ENCODE measurements at places on chromosomes 3 and 15. TPM values are rescaled to one million over a fixed set of nuclear protein-coding genes. Genes with fewer than 3 reads are reported as not detected.

ATP13A5 gene
- not detected for total RNA-seq

WDR53 gene
- total RNA-seq, result 10.0 TPM

C3orf18 gene
- 57.2 TPM for total RNA-seq

- no peak overlapping the region for H3K4me3 ChIP-seq
- H3K36me3 ChIP-seq, result peaks cover 6% of the 10 kb centered on the region
- no peaks in the 10 kb centered on the region for H3K27me3 ChIP-seq
- peaks cover 24% of the 10 kb centered on the region for H3K4me1 ChIP-seq
Observed at GRCh38 chr3:81624756-81625155, 136.7 kb downstream of the GBE1 start.

DNA sequence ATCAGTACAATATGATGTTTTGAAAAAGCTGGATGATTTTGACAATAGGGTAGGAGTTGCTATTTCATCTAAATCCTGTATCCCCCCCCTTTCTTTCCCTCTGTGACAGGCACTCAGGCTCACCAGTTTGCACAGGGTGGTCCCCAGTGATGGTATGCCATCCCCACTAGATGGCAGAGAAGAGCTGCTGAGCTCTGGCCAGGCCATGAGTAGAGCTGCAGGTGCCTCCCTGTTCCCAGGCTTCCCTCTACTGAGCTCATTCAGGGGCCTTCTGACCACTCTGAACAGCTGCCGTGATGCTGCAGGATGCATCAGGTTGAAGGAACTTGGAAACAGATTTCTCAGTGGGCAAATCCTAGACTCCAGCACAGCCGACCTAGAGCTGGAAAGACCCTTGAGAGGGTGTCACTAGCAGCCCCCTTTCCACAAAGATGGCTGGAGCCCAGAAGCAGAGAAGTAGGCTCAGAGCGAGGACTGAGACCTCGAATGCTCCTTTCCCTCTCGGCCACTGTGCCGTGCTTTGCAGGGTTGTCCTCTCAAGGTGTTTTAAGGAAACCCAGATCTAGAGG is 45.1 kb downstream of the EFCAB12 start:
- H3K4me3 ChIP-seq, result no peak overlapping the region
- no peaks in the 10 kb centered on the region for H3K27me3 ChIP-seq
- H3K27ac ChIP-seq, result no peak overlapping the region
- peaks cover 8% of the 10 kb centered on the region for H3K36me3 ChIP-seq

DNA sequence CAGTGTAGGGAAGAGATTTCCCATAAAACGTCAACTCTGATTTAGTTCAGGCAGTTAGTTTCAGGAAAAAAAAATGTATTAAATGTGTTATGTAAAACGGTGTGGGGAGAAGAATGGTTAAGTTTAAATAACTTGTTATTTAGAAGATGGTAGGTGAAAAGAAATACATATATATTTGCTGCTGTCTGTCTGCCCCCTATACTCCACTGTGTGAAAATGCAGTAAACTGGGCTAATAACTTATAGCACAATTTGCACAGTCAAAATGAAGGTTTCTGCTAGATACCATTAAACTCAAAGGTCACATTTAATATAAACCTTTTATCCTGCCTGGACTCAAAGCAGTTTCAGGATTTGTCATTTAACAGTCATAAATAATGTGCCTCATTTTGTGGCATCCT is 515.0 kb downstream of the FGF12 start:
- no peaks in the 10 kb centered on the region for H3K27me3 ChIP-seq
- no peak overlapping the region for H3K4me3 ChIP-seq
- H3K27ac ChIP-seq, result no peak overlapping the region
- no peaks in the 10 kb centered on the region for H3K36me3 ChIP-seq
- peaks cover 21% of the 10 kb centered on the region for H3K4me1 ChIP-seq

Measured in left ventricle myocardium inferior (tissue), 1 donor.